ENCODE measurements at places on chromosomes 1 and 21.

GRCh38 chr21:36914244-36915013 is 52.0 kb downstream of the HLCS start:
- no peak for DNase-seq

GRCh38 chr1:77316006-77316405 is 34.2 kb downstream of the AK5 start:
- no peak for DNase-seq

- no peak for DNase-seq
Measured at GRCh38 chr1:227434808-227435444, 116.6 kb upstream of the CDC42BPA start.

DNA sequence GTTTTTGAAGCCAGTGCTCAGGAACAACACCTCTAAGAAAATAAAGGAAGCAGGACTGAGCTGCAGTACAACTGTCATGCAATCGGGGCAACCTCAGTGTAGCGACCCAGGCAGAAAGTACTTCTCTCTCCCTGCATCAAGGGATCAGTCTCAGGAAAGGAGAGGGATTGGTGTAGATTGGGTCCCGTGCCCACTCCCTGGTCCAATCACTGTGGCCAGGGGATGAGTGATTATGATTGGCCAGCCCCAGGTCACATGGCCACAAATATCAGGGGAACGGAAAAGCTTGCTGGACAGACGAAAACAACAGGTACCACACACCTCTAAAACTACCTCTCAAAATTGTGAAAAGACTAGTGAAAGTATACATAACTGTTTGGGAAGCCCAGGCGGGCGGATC is 136.2 kb upstream of the F3 start:
- DNase-seq, result no peak

GRCh38 chr1:178659789-178660208 is 65.2 kb upstream of the RALGPS2 start:
- no peak for DNase-seq

DNA sequence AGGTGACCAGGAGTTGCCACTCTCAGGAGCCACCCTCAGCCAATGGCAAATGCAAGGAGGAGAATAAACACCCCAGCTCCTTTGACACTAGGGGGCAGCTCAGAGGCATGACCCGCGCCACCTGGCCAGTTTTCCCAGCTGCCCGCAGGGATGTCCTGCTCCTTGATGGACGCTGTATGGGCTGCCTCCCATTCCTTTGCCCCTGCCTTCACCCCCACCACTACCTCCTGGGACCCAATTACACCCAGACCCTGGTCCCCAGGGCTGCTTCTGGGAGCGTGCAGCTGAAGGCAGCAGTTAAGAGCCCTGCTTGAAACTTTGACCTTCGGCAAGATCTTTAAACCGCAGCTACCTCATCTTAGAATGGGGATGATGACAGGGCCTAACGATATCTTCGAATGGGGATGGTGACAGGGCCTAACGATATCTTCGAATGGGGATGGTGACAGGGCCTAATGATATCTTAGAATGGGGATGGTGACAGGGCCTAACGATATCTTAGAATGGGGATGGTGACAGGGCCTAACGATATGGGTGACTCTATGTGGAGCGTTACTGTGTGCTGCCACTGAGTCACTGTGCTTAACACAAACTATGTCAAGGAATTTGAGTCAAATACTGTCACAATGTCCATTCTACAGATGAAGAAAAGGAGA is 163.0 kb upstream of the KAZN start:
- DNase-seq, result no peak

DNA sequence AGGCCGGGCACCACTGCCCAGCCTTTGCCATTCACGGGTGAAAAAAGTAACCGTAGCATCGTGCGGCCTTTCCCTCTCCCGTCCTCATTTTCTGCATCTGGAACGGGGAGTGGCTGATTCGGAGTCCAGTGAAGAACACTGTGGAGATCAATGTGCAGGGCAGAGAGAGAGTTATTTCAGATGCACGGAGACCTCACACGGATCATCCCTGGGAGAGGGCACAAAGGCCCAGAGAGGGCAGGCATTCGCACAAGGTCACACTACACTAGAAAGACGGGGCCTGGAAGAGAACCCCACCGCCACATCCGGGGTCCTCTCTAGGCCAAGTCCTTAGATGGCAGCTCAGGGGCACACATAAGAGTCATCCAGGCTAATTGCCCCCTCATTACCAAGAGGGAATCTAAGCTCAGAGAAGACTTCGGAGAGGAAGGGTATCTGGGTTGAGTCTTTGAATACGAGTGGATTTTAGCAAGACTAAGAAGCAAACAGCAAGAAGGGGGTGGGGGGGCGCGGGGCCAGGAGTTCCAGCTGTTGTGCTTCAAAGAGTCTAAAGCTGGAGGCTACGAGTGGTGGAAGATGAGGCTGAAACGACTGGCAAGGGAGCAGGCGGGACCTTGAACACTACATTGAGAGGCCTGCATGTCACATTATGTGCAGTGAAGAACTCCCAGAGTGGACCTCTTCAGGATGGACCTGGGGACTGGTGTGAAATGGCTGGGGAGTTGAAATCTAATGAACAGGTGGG is 857 bp downstream of the GPX7 start:
- DNase-seq, result no peak

GRCh38 chr21:43916691-43917514 is 51.9 kb downstream of the AGPAT3 start:
- peak; percentile 48 for DNase-seq

DNA sequence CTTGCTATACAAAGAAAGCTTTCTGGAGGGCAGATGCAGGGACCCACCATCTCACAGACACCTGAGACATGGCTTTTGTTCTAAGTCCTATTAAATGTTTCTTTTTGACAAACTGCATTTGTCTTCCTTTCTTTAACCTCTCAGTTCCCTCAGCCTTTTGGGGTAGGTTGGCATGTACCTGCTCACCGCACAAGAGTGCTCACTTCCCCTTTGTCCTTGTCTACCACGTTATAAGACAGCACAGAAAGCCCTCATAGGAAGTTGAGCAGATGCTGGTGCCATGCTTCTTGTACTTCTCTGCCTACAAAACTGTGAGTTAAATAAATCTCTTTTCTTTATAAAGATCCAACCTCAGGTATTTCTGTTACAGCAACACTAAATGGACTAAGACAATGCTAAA is 31.9 kb upstream of the RGS21 start:
- DNase-seq, result no peak

DNA sequence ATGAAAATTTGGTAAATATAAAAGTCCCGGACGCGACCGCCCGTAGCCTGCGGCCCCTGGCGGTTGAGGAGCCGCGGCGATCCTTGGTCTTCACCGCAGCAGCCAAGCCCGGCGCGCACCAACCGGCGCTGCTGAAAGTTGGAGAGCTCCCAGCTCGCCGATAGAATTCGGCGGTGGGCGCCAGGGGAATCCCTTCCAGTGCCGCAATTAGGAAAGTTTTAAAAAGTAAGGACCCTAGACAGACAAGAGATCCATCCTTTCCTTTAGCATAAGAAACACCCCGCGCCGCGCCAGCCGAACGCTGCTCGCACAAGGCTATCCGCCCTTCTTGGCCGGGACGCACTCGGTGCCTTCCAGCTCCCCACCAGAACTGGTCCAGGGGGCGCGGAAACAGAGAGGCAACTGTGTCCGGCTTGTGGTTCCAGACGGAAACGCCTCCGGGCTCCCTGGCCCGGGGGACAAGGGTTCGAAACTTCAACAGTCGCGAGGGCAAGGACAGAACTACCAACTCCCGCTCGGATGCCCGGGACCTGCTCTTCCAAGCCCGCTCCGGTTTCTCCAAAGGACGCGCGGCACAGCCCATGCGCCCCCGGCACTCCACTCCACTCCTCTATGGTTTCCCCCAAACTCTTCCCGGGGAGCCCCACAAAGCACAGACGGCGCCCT is 1.7 kb downstream of the FAM78B start:
- no peak for DNase-seq

All from activated CD4-positive, alpha-beta T cell treated with anti-CD3 and anti-CD28 coated beads for 4 hours (primary cell).